ENCODE measurements at places on chromosomes 3 and 15.

DNA sequence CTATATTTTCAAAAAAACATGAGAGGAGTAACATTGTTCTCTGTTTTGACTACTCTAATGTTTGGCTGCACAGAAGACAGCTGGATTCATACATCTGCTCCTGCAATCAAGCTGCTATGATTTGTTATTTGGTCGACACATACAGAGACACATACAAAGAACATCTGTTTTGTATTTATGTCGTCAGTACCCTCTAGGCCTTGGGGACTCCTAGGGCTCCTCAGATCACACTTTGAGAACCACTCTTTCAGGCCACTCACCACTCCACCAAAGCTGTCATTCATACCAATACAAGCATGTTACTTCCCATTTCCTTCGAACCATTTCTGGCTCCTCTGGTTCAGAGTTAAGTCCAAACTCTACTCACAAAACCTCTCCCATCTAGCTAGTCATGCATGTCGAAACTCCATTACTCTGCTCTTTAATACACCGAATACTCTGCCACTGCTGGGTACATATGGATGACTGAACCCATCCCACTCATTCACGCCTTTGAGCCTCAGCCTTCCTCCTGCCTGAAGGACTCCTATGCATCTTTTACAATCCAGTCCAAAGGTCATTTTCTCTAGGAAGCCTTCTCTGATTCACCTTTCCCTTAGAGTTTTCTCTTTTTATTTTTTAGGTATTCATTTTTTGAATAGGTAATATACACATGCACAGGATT lies 102.9 kb upstream of the ARHGEF3 start:
- peak; percentile 45 for DNase-seq

DNA sequence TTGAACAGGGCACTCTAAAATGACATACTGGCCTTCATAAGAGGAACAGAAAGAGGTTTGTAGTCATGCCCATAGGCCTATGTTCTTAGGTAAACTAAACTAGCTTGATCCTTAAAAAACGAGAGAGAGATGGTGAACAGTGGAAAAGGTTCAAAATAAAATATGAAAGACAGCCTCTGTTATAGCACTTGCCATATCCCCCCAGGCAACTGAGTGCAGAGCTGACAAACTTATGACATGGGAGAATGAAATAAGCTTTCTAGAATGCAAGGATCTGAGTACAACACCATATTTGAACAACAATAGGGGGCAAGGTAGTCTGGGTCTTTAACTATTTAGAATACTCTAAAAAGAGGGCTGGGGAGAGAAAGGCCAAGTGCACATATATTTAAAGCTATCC lies 700.6 kb upstream of the CFAP20DC start:
- DNase-seq: no peak

GRCh38 chr3:166836836-166837235 lies 543.3 kb downstream of the ZBBX start:
- no peak for DNase-seq

GRCh38 chr3:17133632-17134545 lies 249.1 kb downstream of the PLCL2 start:
- DNase-seq: no peak

GRCh38 chr15:89755701-89756100 lies 4.7 kb upstream of the MESP1 start:
- no peak for DNase-seq

DNA sequence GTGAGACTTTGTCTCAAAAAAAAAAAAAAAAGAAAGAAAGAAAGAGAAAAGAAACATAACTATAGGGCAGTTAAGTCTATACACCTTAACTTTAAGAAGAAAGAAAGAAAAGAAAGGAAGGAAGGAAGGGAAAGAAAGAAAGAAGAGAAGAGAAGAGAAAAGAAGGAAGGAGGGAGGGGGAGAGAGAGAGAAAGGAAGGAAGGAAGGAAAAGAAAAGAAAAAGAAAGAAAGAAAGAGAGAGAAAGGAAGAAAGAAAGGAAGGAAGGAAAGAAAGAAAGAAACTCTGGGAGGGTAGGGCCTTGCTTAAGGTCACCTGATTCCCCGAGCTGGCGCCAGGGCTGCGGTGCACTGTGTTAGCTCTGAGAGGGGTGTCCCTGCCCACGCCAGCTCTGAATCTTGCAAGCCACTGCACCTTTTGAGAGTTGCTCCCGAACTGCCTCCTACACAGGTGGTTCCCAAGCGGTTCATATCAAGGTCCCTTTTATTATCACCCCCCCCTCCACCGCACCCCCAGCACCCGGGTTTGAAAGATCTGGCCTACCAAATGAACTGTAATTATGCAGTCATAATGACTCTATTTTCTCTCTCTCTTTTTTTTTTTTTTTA lies 39.2 kb upstream of the VPS8 start:
- no peak for DNase-seq

GRCh38 chr3:43221076-43221475 lies 65.3 kb upstream of the SNRK start:
- no peak for DNase-seq

DNA sequence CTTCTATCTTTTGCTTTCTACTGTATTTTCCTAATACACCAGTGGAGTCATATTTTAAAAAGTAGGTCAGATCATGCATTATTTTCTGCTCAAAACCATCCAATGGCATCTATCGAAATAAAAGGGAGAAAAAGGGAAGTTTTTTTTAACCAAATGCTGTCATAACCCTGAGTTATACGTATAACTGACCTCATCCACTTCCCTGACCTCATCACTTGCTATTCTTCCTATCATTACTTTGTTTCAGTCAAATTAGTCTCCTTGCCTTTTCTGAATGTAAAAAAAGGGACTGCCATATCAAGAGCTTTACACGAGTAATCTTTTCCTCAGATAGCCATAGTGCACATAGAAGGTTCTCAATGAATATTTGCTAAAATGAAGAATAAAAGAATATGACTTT lies 1383.6 kb downstream of the ZPLD1 start:
- DNase-seq: no peak

DNA sequence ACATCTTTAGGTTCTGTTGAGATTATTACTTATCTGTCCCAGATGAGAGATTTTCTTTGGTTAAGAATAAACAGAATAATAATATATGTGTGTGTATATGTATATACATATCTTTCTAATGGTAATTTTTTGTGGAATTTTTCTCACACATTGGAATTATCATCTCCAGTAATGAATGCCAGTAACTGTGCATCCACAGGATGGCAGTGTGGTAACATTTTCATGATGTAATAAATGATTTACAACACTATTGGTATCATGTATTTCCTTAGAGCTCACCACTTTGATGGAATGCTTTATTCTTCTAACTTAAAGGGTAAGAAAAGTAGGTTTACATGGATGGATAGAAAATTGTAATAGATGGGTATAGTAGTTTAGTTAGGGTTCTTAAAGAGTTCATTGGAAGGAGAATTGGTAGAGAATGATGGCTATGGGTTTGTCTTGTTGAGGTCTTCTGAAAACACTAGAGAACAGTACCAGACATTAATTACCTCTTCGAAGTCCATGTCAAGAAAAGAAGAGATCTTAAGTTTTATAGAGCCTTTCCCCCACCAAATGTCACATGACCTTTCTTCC lies 78.1 kb downstream of the STT3B start:
- DNase-seq: peak; percentile 52

DNA sequence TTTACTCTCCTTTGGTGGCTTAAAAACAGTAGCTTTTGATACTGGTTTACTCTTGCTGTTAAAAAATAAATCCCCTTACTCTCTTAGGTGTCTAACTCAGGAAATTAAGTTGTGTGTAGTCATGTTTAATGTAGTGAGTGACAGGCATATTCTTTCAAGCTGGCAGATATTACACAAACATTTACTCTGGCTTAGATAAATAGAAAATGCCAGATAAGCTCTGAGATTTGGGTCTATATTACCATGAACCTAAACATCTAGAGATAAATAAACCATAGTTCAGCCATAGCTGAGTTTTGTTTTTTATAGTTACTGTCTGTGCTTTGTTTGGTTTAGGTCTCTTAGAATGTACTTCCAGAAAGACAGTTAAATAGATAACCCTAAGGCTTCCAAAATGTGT lies 2.4 kb downstream of the SEMA6D start:
- no peak for DNase-seq
